Renal cortical epithelial cell (primary cell): ENCODE measurements at places on chromosomes 1 and 21. TPM values are rescaled to one million over a fixed set of nuclear protein-coding genes. Genes with fewer than 3 reads are reported as not detected.

Gene SLAMF7
- total RNA-seq = 0.17 TPM in 1 of 2 replicates, not detected in the other

Gene SASS6
- 4.5 TPM in 2 replicates for total RNA-seq

Gene CYP4A22
- not detected in 2 replicates for total RNA-seq

Gene LRRC7
- 0.05 TPM in 1 of 2 replicates, not detected in the other for total RNA-seq

Gene FAM72B
- total RNA-seq = 0.30 and 0.52 TPM in 2 replicates

Gene ARTN
- total RNA-seq = 0.40 and 3.0 TPM in 2 replicates

Gene RSPO1
- total RNA-seq = not detected in 2 replicates

Gene CELA2B
- not detected in 2 replicates for total RNA-seq

Gene COL6A1
- total RNA-seq = 52.1 and 53.2 TPM in 2 replicates

Gene TSHB
- not detected in 2 replicates for total RNA-seq

Gene AIM2
- not detected in 2 replicates for total RNA-seq

Gene OR2T2
- not detected in 2 replicates for total RNA-seq

Gene REG4
- total RNA-seq = not detected in 2 replicates

Gene MTFR1L
- total RNA-seq = 20.1 and 40.1 TPM in 2 replicates
